ENCODE measurements at places on chromosomes 4 and X.

GRCh38 chr4:98728433-98728832 lies 70.0 kb upstream of the TSPAN5 start:
- no peak for DNase-seq

GRCh38 chrX:118251271-118251670 lies 94.6 kb upstream of the WDR44 start:
- DNase-seq: no peak

GRCh38 chr4:106316773-106317409 lies 541 bp downstream of the AIMP1 start:
- no peak for DNase-seq

GRCh38 chr4:2537011-2537830 lies 774 bp downstream of the FAM193A start:
- peak; percentile 28 for DNase-seq

DNA sequence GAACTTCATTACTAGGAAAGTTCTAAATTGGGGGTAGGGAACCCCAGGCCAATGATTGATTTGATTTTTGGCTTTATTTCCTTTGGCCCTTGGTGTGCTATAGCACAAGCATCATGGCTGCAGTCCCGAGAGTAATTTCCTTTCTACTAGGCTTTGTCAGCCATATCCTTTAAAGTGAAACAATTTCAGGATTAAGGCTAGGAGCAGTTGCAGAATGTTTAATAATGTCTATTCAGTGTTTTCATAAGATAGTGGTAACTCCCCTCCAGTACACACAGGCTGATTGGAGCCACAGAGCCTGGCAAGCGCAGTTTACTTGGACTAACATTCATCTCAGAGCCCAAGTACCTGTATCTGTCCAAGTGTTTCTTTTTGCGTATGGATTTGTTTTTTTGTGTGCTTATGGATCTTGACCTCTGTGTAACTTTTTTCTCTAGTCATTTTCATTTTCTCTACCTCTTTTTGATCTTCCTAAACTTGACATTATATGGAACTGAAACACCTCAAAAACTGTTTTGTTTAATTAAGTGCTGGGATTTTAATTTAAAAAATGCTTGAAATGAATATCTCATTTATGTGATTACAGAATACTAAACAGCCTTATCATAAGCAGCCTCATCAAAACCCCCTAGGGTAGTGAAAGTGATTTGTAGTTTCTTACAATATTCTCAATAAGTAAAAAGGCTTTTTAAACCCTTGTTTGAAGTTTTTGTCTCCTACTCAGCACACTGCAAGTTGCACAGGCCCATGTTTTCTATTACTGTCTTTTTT lies 7.5 kb downstream of the STIM2 start:
- DNase-seq: no peak

- DNase-seq: no peak
These were observed 194.7 kb downstream of the CPEB2 start for GRCh38 chr4:15197005-15197404.

GRCh38 chr4:40713798-40714197 lies 36.0 kb upstream of the NSUN7 start:
- no peak for DNase-seq

All from stimulated activated CD4-positive, alpha-beta T cell treated with anti-CD3 and anti-CD28 coated beads, TNF-alpha, amount 100 ng/mL, for 4 hours (primary cell).